Activated CD4-positive, CD25-positive, alpha-beta regulatory T cell treated with anti-CD3 and anti-CD28 coated beads, Interleukin-2, amount 50 U/mL, for 24 hours (primary cell): ENCODE measurements at places on chromosomes 4 and X.

DNA sequence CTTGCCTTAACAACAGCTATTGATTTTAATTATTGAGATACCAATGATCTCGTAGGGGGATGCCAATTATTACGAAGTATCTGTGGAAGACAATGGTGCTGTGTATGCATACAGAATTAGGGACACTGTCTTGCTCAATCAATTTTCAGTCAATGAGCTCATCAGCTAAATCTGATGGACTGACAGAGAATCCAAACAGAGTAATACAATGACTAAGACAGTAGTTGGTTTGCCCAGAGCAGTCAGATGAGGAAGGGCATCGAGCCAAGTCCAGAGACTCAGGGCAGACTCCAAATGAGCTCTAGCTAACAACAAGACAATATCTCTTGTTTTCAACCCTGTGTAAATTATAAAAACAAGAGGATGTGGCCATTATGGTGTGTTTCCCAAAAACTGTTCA, 14.7 kb upstream of the GSX2 start:
- no peak for ATAC-seq

DNA sequence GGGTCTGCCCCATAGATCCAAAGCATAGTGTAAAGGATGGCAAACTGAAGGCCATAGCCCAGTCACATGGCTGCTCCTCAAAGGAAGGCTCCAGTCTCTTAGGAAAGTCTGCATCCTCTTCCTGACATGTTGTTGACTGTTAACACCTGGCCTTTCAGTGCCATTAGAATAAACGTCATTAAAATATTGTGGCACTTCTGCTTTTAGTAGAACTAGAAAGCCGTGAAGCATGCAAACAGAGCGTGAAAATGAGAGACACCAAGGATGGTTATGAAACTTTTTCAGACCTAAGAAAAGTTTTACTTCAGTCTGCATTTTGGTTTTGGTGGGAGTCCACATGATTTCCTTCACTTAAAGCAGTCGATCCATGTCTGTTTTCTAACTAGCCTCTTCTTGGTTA, 41.1 kb upstream of the AFF2 start:
- no peak for ATAC-seq

DNA sequence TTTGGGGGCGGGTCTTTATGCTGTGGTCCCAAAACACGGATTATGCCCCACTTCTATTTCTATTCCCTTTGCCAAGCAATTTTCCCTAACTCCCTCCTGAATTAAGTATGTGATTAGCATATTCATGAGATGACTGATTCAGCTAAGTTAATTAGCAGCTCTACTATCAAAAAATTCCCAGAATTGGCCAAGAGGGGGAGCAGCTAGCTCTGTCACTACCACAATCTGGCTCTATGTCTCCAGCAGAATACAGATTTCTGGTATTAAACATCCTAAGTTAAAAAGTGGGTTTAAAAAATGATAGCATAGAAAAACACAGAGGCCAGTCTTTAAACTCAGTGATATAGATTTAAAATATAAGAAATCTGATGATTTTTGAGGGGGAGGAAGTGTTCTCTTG, 80.3 kb downstream of the GPC4 start:
- no peak for ATAC-seq

- ATAC-seq = no peak
Observed at GRCh38 chrX:34332334-34332733, 200.2 kb upstream of the FAM47A start.

- ATAC-seq = peak; percentile 49
Observed at GRCh38 chr4:98148856-98149255, 5.6 kb upstream of the STPG2 start.

GRCh38 chr4:139633661-139634060, 32.0 kb upstream of the MGST2 start:
- ATAC-seq = no peak

DNA sequence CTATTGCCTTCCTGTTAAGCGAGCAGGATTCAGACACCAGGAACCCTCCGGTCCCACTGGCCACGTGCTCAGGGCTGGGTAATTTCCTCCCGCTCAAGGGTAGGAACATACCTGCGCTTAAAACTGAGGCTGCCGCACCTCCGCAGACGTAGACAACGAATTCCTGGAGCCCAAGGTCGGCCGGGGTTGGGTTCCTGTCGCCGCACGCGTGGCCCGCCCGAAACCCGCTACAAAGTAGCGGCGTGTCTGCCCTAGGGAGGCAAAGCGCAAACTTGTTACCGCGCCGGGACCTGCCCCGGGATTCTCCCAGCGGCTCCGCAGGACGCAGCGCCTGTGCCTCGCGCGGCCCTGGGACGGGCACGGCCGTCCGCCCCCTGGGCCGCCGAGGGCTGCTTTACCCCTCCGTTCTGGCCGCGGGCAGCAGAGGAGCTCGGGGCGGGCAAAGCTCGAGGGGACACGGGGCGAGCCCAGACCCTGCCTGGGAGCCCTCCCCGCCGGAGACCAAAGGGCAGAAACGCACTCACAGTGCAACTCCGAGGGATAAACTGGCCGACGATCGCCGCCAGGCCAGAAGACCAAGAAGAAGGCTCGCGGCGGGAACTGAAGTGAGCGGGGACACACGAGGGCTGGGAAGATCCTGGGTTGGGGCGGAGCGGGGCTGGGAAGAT, at the start of gene ERVMER34-1:
ERVMER34-1 (minus strand) TSS at position 607 of the 668 bp plus-strand sequence. CDS start 5,905 bp downstream, outside the sequence.
- ATAC-seq = peak; percentile 17

DNA sequence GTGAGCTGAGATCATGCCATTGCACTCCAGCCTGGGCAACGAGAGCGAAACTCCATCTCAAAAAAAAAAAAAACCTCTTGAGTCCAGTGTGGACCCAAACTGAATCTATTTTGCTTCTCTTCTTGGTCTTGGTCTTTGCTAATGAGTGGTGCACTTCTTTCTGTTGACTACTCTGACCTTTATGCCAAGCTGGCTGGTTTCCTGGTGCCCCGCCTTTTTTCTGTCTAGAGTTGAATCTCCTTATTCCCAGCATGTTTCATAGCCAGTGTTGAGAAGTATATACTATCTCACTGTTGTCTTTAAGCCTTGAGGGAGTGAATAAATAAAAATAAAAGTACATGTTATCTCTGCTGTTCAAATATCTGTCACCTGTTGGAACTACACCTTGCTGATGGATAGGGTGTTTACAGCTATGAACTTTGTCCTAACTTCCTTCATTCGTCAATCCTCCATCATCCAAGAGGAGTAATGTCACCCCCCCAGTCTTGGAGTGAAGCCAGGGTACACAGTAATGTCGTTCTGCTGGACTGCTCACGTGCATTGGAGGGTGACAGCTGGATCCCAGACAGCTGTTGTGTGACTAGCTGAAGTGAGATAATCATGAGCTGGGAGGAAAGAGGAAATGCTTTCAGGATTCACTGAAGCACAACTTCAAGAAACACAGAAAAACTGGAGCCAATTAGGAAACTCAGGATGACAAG, 99.3 kb upstream of the PRKG2 start:
- no peak for ATAC-seq

DNA sequence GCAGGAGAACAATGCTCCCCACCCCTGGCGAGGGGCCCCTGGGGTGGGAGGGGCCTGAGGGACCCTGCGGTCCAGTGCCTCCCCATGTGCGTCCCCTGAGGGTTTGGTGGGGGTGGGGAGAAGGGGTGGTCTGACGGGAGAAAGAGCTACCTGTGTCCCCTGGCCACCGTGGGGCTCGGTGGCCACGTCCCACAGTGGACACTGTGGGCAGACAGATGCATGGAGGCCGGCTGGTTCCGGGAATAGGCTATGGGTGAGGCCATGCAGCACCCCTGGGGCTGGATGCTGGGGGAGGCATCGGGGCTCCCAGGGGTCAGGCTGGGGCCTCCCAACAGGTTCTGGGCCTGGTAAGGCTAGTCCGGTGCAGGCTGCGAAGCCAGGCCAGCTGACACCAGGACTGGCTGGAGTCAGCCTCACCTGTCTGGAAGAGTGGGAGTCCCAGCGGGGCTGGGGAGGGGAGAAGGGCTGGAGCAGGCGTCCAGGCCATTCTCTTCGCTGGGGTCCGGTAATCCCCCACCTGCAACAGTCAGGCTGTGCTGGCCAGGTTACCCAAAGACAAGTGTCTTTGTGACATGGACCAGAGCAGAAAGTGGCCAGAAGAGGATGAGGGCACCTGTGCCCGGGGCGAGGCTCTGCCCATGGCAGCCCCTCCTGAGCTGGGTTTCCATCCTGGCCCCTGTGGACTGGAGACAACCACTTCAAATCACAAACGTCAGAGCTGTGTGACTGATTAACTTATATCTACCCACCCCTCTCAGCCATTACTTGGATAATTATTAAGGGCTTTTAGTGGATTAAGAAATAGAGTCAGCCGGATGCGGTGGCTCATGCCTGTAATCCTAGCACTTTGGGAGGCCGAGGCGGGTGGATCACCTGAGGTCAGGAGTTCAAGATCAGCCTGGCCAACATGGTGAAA, 1.4 kb upstream of the FAM53A start:
- no peak for ATAC-seq

DNA sequence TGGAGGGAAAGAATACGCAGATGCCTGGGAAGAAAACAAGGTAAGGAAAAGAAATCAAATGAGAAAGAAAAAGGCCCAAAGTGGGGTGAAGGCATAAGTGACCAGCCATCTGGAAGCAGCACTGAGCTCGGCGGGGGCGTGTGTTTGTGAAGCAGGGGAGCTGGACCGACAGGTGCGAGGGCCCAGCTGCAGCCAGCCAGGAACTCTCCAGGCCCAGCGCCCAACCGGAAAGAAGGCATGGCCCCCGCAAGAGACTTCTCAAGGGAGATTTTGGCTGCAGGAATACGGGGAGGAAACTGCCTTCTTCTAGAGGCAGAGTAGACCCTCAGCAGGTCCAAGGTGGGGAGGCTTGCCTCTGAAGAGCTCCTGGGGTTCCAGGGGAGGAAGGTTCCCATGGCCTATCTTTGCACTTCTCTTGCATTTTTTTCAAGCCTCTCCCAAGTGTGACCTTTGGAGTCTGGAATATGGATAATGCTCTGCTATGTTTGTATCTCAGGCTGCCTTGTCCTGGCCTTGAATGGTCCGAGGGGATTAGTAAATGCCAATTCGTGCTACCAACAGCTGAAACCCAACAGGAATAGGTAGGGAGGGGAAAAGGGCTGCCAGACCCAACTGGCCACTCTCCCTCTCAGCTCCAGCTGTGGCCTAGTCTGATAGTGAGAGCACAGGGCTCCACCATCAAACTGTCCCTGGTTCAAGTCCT, 10.8 kb upstream of the CITED1 start:
- ATAC-seq = no peak

DNA sequence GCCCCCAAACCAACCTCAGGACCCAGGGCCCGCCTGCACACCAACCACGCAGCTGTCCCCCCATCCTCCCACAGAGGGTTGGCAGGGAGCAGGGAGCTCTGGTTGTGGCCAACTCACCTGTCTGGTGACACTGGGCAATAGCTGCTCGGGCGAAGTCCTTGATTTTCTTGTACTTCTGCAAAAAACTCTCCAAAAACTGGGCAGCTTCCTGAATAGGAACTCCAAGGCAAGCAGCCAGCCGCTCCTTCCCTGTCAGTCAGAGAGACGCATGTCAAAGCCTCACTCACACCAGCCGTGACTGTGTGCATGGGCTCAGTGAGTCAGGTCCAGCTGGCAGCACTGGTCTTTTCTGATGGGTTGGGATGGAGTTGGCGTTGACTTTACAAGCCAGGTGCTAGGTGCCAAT, 26.4 kb downstream of the NAT8L start:
- ATAC-seq = no peak

- no peak for ATAC-seq
Observed at GRCh38 chr4:28357990-28358389, 1497.3 kb downstream of the STIM2 start.

- no peak for ATAC-seq
Observed at GRCh38 chr4:54784161-54784671, 126.5 kb downstream of the KIT start.
